Left renal pelvis (tissue), 4 donors: ENCODE measurements at places on chromosomes 16 and 17.

GRCh38 chr17:29567304-29567553, 392 bp upstream of the ABHD15 start:
- DNase-seq, result no peak

GRCh38 chr17:8105957-8106398, 12.3 kb downstream of the ALOXE3 start:
- DNase-seq, result no peak

DNA sequence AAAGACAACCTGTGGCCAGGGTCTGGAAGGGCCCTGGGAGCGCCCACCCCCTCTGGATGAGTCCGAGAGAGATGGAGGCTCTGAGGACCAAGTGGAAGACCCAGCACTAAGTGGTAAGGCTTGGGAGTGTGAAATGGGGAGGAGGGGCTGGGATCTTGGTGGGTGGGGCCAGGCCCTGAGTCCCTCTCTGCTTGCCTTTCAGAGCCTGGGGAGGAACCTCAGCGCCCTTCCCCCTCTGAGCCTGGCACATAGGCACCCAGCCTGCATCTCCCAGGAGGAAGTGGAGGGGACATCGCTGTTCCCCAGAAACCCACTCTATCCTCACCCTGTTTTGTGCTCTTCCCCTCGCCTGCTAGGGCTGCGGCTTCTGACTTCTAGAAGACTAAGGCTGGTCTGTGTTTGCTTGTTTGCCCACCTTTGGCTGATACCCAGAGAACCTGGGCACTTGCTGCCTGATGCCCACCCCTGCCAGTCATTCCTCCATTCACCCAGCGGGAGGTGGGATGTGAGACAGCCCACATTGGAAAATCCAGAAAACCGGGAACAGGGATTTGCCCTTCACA, 1.2 kb upstream of the STARD3 start:
- no peak for DNase-seq

DNA sequence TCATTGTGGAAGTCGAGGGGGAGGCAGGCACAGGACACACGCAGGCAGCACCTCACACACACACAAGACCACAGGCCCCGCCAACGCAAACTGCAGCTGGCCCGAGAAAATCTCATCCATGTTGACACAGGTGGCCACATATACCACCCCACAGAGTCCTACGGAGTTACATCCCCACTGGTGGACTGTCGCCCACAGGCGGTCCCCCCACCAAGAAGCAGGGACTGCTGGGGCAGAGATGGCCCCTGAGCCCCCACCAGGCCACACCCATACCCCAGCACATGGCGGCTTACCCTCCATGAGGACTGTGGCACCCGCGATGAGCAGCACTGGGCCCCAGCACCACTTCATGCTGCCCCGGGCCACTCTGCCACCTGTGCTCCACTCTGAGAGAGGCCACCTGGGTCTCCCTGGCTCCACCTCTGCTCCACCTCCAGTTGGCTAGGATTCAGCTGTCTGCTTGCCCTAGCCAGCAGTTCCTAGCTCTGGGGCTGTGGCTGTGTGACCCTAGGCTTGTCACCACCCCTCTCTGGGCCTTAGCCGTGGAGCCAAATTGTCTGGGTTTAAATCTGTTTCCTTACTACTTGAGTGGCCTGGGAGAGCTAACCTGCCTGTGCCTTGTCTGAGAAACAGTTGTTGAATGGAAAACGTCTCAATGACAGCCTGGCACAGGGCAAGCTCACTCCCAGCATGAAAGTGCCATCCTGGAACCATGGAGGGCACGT, at the start of gene PRSS53:
Gene PRSS53, minus strand, starts transcription at position 485 of the 725 bp plus-strand sequence. Its CDS starts 134 bp downstream, at position 351.
- DNase-seq, result no peak

GRCh38 chr17:28112181-28112580, 69.7 kb downstream of the NLK start:
- DNase-seq, result no peak

- DNase-seq, result no peak
Measured at GRCh38 chr16:1131378-1131994, 21.4 kb upstream of the CACNA1H start.

GRCh38 chr16:79001156-79001967, 599.2 kb downstream of the MAF start:
- DNase-seq, result no peak

DNA sequence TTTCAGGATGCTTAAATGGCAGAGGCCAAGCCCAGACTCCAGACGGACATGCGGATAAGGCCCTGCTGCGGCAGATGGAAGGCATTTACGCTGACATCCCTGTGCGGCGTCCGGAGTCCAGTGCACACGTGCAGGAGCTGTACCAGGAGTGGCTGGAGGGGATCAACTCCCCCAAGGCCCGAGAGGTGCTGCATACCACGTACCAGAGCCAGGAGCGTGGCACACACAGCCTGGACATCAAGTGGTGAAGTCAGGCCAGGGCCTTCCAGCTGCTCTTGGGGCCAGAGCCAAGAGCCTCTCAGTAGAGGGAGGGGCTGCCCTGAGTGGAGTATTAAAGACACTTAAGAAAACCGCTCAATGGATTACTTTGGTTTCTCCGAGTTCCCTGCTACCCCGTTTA, 29.4 kb downstream of the NARF start:
- no peak for DNase-seq

- DNase-seq, result no peak
Measured at GRCh38 chr16:69903865-69904415, 47.2 kb upstream of the CLEC18A start.

DNA sequence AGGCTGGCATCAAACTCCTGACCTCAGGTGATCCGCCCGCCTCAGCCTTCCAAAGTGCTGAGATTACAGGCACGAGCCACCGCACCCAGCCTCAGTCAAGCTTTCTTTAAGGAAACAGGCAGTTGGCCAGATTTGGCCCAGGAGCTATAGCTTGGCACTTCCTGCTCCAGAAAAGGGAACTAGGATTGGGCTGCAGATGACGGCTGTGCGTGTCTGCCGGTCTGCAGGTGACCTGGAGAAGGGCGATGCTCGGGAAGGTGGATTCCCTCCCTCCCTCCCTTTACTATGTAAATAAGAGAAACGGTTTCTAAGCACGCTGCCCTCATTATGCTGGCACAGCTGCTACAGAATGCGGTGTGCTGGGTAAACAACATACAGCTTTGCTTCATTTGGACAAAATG, 215.9 kb downstream of the RPTOR start:
- no peak for DNase-seq

DNA sequence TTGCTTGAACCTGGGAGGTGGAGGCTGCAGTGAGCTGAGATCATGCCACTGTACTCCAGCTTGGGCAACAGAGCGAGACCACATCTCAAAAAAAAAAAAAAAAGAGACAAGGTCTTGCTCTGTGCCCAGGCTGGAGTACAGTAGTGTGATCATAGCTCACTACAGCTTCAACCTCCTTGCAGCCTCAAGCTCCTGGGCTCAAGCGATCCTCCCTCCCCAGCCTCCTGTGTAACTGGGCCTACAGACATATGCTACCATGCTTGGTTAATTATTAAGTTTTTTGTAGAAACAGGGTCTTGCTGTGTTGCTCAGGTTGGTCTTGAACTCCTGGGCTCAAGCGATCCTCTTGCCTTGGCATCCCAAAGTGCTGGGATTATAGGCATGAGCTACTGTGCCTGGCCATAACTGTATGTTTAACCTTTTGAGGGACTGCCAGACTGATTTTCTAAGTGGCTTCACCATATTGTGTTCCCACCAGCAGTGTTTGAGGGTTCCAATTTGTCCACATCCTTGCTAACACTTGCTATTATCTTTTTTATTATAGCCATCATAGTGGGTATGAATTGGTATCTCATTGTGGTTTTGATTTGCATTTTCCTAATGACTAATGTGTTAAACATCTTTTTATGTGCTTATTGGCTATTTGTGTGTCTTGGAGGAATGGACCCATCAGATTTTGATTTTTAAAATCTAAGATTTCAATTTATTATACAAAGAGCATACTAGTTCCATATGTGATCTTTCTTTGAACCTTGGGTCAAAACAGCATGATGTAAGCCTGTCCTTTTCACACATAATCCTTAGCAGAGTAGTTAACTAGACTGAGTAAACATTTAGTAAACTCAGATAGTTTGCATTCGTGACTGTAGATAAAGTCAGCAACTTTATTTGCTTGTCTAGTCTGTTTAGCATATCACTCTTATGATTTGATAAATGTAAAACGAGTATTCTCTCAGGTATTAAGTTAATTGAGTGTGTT, 38.1 kb upstream of the KPNB1 start:
- no peak for DNase-seq

- no peak for DNase-seq
Measured at GRCh38 chr16:52578007-52578828, 31.3 kb upstream of the TOX3 start.

DNA sequence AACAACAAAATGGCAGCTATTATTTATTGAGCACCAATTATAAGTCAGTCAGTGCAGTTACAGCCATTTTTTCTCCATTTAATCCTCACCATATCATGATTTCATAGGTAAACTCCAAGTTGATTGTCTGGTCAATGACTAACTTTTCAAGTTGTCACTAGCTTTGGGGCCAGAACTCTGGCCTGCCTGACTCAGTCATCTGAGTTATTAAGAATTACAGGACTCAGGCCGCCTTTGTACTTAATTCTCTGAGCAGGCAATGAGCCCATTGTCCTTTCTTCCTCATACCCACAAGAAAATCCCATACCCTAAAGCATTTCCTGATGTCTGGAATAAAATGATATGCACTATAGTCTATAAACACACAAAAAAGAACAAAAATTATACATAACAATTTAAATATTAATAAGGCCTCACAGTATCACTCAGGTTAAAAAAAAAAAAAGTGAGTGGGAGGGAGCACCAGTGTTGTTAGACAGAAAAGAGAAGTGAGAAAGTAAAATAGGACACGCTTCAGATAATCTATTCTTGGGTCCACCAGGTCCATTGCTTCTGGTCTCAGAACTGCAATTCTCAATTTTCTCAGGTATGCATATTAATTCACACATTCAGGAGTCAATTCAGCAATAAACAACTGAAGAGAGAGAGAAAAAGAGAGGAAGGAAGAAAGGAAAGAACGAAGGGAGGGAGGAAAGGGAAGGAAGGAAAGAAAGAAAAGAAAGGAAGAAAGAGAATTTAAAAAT, 70.2 kb downstream of the SPAG9 start:
- no peak for DNase-seq

- no peak for DNase-seq
Measured at GRCh38 chr17:20207262-20207985, 198.3 kb downstream of the SPECC1 start.

DNA sequence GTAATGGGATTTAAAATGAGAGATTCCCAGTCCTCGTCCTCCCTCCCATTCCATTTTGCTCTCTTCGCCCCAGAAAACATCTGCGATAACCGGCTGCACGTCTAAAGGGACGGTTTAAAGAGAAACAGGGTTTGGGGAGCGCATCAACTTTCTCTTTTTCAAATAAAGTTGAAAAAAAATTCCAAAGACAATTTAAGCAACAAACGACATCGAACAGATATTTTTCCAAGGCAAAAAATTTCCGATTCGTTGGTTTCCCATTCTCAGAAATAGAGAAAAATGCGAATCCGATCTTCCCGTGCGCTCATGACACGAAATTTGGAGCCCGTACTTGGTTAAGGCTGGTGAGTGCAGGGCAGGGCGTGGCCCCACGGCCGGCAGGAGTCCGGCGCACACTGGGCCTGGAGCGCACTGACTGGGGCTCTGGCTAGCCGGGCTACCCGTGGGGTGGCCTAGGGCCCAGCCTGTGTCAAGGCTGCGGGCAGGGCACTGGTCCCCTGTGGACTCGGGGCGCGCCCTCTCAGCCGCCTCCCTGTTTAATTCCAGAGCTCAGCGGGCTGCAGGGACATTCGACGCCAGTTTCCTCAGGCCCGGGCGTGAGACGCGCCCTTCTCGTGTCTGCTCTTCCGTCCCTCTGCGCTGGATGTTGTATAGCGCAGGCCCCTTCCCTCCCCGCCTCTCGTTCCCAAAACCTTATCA, 17.9 kb upstream of the ZFHX3 start:
- no peak for DNase-seq

- no peak for DNase-seq
Measured at GRCh38 chr16:22721511-22722100, 92.4 kb upstream of the HS3ST2 start.

GRCh38 chr17:78970834-78971755, 8.6 kb downstream of the LGALS3BP start:
- DNase-seq, result no peak

GRCh38 chr17:58537266-58537665, 22.8 kb upstream of the MTMR4 start:
- no peak for DNase-seq

- no peak for DNase-seq
Measured at GRCh38 chr17:44223541-44224071, 4.1 kb upstream of the UBTF start.

- no peak for DNase-seq
Measured at GRCh38 chr16:78209951-78210661, 110.7 kb downstream of the WWOX start.
